GM04504 (cell line): ENCODE measurements at places on chromosomes 4 and X.

- peak; percentile 46 for DNase-seq
These were observed at the start of gene GPAT3 for GRCh38 chr4:83535520-83536361. GPAT3 (plus strand) TSS chr4:83536108; CDS start chr4:83536623, 515 bp downstream.

GRCh38 chr4:170391066-170391740 lies 301.4 kb upstream of the AADAT start:
- DNase-seq: peak; percentile 76

GRCh38 chrX:72712094-72712755 lies 1.9 kb downstream of the PHKA1 start:
- no peak for DNase-seq

- peak; percentile 4 for DNase-seq
These were observed 65.6 kb downstream of the DCAF8L1 start for GRCh38 chrX:27915617-27916016.

GRCh38 chr4:15906020-15906443 lies 32.5 kb downstream of the FGFBP1 start:
- no peak for DNase-seq

- DNase-seq: no peak
These were observed 76.2 kb upstream of the UNC5C start for GRCh38 chr4:95625020-95625419.

GRCh38 chr4:187887906-187888305 lies 107.7 kb upstream of the ZFP42 start:
- DNase-seq: no peak

DNA sequence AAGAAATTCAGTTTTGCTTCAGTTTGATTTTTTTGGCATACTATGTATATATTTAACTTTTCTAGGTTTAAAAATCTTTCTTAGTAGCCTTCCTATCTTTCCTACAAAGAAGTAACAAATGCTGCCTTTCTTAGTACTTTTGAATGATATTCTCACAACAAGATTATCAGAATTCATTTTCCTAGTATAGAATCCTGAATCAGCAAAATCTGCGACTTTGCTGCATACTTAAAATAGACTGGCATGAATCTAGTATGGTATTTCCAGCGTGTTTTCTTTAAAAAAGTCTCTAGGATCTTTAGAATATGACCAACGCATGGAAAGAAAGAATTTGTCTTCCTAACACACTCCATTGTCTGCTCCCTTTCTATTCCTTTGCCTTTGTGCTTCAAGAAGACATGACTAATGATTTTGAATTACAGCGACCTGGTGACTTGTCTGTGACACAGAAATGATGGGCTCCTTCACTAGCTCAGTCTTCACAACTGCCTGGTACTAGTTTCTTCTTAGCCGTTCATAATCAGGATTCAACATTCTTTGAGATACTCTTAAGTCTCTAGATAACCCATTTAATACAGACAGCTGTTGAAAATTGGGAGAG lies 349.8 kb downstream of the PPARGC1A start:
- no peak for DNase-seq

DNA sequence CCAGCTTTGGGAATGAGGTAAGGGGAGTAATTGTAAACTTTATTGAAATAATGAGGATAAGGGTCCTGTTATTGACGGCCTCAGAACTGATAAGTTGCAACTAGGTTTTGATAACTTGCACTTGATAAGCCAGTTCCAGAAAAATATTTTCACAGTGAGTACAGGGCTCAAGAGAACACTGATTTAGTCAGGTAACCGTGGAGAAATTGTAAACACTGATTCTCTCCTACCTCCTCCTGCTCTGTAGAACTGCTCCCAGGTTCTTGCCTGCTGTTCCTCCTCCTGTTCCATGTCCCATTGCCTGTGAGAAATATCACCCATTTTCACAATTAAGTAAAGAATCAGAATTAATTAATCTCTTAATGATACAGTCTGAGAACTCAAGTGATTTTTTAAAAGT lies 55.0 kb upstream of the CXXC4 start:
- DNase-seq: no peak

GRCh38 chr4:78937837-78938236 lies 1.4 kb downstream of the PAQR3 start:
- DNase-seq: peak; percentile 10

GRCh38 chr4:114116861-114117260 lies 137.4 kb upstream of the ARSJ start:
- no peak for DNase-seq

- DNase-seq: no peak
These were observed 9.3 kb downstream of the PDZD4 start for GRCh38 chrX:153821066-153821465.

GRCh38 chr4:4837316-4837715 lies 22.1 kb upstream of the MSX1 start:
- no peak for DNase-seq

DNA sequence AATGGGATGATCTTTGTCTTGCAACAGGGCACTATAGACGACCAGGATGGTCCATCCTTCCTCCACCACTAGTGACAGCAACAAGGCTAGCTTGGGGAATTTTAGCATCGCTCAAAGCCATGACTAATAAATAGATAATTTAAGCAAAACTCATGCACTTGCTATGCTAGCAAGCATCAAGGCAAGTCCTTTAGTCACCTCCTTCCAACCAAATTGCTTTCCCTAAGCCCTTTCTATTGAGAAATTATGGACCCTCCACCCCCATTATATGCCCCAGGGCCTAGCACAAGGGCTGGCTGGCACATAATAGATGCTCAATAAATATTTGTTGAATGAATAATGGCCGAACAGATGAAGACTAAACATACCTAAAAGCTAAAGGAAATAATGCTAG lies 28.6 kb downstream of the SLC16A2 start:
- peak; percentile 23 for DNase-seq
